ENCODE measurements at places on chromosomes 12 and 14. TPM values are rescaled to one million over a fixed set of nuclear protein-coding genes. Genes with fewer than 3 reads are reported as not detected.

- H3K36me3 ChIP-seq, result no peaks in the 10 kb centered on the region
- H3K4me1 ChIP-seq, result peaks cover 95% of the 10 kb centered on the region
- no peak for DNase-seq
- peak overlapping the region; percentile 87 for H3K27ac ChIP-seq
- no peaks in the 10 kb centered on the region for H3K27me3 ChIP-seq
Measured at GRCh38 chr14:99751539-99752485, 41.4 kb upstream of the EML1 start.

DNA sequence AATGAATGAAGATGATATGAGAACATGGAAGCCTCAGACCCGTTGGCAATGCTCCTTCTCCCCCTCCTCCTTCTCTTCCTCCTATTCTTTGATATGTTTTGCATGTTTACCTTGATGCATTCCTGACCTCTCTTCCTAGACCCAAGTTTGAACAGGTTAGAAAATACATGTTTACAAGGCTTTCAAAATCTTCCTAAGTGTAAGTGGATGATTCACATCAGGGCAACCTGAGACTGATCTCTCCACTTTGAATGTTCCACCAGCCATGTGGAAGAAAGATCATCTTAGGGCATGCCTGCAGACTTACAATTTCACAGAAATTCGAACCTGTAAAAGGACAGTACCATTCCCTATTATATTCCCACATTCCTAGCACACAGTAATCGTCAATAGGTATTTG lies 18.0 kb upstream of the LDHB start:
- H3K27me3 ChIP-seq, result no peaks in the 10 kb centered on the region
- H3K36me3 ChIP-seq, result no peaks in the 10 kb centered on the region
- no peaks in the 10 kb centered on the region for H3K4me1 ChIP-seq
- no peak overlapping the region for H3K4me3 ChIP-seq
- no peak overlapping the region for H3K27ac ChIP-seq

DNA sequence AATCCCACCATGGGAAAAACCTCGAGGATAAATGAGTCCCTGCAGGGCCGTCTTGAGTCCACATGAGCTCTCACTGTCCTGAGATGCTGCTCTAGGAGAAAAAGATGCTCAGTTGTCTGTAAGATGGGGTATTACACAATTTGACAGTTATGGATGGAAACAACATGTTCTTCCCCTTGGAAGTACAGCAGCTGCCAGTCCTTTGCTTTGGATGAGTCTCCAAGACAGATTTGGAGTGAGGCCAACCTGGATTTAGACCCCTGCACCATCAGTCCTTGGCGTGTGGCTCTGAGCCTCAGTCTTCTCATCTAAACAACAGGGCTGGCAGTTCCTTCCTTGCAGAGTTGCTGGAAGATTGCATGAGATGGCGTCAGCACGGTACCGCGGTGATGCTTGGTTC lies 309.1 kb upstream of the FKBP4 start:
- no peak for DNase-seq
- H3K36me3 ChIP-seq, result no peaks in the 10 kb centered on the region
- H3K4me3 ChIP-seq, result no peak overlapping the region
- peaks cover 4% of the 10 kb centered on the region for H3K4me1 ChIP-seq
- no peak overlapping the region for H3K27ac ChIP-seq

DNA sequence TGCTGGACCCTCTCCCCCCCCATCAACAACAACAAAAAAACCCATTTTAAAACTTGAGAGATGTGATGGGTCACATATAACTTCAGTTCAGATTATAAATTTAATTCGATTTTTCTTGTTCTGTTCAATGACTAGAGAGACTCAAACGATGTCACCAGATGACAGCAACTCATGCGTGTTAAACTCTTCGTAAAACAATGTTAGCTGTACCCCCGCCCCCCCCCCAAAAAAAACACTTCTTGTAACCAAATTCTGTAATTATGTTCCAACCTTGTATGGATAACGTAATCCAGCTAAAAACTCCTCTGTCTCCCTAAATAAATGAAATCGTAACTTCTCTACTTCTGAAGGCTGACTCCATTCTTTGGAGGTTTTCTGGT lies 614 bp upstream of the NACA start:
- DNase-seq, result no peak
- peaks cover 44% of the 10 kb centered on the region for H3K4me1 ChIP-seq
- peak overlapping the region; percentile 92 for H3K27ac ChIP-seq
- peaks cover 11% of the 10 kb centered on the region for H3K36me3 ChIP-seq
- no peaks in the 10 kb centered on the region for H3K27me3 ChIP-seq

Gene KCNH3
- 0.66 TPM for total RNA-seq

- no peak overlapping the region for H3K4me3 ChIP-seq
- H3K36me3 ChIP-seq, result no peaks in the 10 kb centered on the region
- no peaks in the 10 kb centered on the region for H3K27me3 ChIP-seq
- no peak overlapping the region for H3K27ac ChIP-seq
Measured at GRCh38 chr12:92041742-92042141, 103.9 kb downstream of the BTG1 start.

GRCh38 chr12:66803930-66804329 lies 125.1 kb upstream of the GRIP1 start:
- H3K4me1 ChIP-seq, result no peaks in the 10 kb centered on the region
- no peak overlapping the region for H3K4me3 ChIP-seq
- H3K36me3 ChIP-seq, result no peaks in the 10 kb centered on the region
- H3K27ac ChIP-seq, result no peak overlapping the region
- no peaks in the 10 kb centered on the region for H3K27me3 ChIP-seq

DNA sequence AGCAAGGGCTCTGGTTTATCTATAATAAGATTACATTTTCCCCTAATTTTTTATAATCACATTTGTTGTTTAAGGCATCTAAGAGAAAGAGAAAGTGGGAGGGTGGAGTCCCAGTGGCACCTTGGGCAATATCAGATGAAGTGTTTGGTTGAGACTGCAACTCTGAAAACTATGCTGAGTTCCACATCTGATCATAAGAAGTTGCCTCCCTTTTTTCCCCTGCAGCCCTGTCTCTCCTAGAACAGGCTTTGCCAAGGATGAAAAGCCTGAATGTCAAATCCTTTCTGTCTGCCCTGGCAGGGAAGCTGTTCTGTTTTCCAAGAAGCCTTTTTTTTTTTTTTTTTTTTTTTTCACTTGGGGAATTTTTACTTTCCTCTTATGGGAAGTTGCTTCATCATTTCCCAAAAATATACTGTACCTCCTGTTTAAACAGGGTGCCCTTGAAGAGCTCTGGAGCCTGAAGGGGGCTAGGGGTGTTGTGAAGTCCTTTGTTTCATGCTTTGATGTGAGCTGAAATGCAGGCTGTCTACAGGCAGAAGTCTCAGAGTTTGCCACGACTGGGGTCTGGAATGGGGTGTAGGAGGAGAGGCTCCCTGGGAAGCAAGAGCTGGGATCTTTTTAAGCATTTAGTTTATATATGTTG lies 71.3 kb downstream of the SUSD6 start:
- peak overlapping the region; percentile 64 for H3K27ac ChIP-seq
- no peak overlapping the region for H3K4me3 ChIP-seq
- no peaks in the 10 kb centered on the region for H3K27me3 ChIP-seq
- peaks cover 69% of the 10 kb centered on the region for H3K4me1 ChIP-seq

Gene VTI1B
- 104 TPM for total RNA-seq

GRCh38 chr14:60227291-60227690 lies 21.7 kb upstream of the PPM1A start:
- H3K27ac ChIP-seq, result no peak overlapping the region
- no peak for DNase-seq

- no peaks in the 10 kb centered on the region for H3K36me3 ChIP-seq
- peaks cover 11% of the 10 kb centered on the region for H3K4me1 ChIP-seq
- no peak overlapping the region for H3K4me3 ChIP-seq
- no peaks in the 10 kb centered on the region for H3K27me3 ChIP-seq
- H3K27ac ChIP-seq, result no peak overlapping the region
Measured at GRCh38 chr12:26214121-26214520, 18.7 kb downstream of the SSPN start.

DNA sequence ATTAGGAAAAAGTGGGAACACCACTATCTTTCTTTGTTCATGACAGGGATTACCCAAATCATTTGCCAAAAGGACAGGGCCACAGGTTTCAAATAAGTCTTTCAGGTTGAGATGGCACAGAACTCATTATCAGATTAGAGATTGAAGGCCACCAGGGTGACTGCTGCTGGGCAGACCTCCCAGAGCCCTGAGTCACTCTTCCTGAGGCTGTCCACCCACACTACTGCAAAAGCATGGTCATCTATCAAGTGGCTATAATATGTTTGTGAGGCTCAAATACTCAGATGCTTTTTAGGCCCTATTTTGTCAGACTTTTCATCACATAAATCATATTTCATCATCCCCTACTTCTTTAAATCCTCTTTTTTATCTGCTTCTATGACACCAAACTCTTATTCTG lies 155.3 kb upstream of the CCDC196 start:
- H3K27me3 ChIP-seq, result no peaks in the 10 kb centered on the region
- H3K36me3 ChIP-seq, result no peaks in the 10 kb centered on the region
- no peaks in the 10 kb centered on the region for H3K4me1 ChIP-seq
- no peak for DNase-seq
- H3K4me3 ChIP-seq, result no peak overlapping the region

- H3K4me3 ChIP-seq, result no peak overlapping the region
- H3K4me1 ChIP-seq, result peaks cover 80% of the 10 kb centered on the region
- no peaks in the 10 kb centered on the region for H3K27me3 ChIP-seq
- no peaks in the 10 kb centered on the region for H3K36me3 ChIP-seq
- H3K27ac ChIP-seq, result peak overlapping the region; percentile 97
- no peak for DNase-seq
Measured at GRCh38 chr12:103858335-103858734, 17.3 kb upstream of the NT5DC3 start.

DNA sequence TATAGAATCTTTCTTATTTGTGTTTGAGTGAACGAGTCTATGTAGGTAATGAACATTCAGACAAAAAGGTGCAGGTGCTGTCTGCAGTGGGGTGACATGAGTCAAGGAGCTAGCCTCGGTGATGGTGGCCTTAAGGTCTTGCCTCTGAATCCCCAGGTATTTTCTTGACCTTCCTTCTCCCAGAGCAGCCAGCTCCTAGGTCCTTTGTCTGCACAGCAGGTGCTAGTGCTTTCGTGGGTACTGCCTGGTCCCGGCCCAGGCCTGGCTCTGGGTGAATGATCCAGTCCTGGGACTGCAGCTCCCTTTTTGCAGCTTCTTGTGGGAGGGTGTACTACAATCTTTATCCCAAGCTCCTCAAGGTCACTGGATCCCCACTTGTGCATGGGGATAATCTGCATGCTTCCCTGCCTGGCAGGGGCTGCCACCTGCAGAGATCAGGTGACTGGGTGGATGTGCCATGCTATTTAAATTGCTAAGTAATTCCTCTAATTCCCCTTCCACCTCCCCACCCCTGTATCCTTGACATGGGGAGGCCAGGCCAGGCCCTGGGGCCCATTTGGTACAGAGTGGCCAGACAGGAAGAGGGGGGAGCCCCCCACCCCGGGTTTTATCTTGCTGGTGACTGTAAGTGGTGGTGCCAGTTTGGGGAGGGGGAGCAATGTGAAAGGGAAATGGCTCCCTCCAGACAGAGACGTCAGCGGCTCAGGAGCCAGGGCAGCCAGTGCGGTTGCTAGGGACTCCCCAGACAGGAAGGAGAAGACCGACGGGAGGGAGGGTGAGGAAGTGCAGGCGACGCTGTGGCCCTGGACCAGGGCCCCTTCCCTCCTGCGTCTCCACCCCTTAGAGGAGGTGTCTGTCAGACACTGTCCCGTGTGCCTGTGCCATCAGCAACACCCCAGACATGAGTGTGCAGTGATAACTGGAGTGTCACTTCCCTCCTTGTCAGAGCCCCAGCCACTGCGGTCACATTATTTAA lies 6.7 kb downstream of the VASH1 start:
- no peaks in the 10 kb centered on the region for H3K36me3 ChIP-seq
- peaks cover 50% of the 10 kb centered on the region for H3K4me1 ChIP-seq
- no peaks in the 10 kb centered on the region for H3K27me3 ChIP-seq
- no peak overlapping the region for H3K27ac ChIP-seq
- no peak for DNase-seq

- peaks cover 70% of the 10 kb centered on the region for H3K4me1 ChIP-seq
- H3K27ac ChIP-seq, result peak overlapping the region; percentile 77
- H3K27me3 ChIP-seq, result no peaks in the 10 kb centered on the region
- H3K36me3 ChIP-seq, result peaks cover 8% of the 10 kb centered on the region
Measured at GRCh38 chr12:21828779-21829178, 54.3 kb upstream of the KCNJ8 start.

DNA sequence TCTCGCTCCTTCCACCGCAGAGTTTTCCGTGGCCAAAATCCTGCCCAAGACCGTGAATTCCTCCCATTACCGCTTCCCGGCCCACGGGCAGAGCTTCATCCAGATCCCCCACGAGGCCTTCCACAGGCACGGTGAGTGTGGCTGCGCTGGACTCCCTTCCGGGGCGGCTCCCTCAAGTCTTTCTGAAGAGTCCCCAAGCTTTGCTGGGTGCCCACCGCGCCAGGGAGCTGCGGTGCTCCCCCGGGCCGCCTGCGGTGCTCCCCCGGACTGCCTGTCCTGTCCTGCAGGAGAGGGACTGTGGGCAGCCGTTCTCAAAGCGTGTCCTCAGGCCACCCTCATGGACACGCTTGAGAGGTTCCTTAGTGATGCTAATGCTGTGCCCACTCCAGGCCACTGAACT lies 50.5 kb downstream of the ADGRD1 start:
- H3K4me1 ChIP-seq, result peaks cover 18% of the 10 kb centered on the region
- H3K36me3 ChIP-seq, result peaks cover 30% of the 10 kb centered on the region
- DNase-seq, result no peak
- H3K4me3 ChIP-seq, result no peak overlapping the region
- H3K27ac ChIP-seq, result no peak overlapping the region

- no peaks in the 10 kb centered on the region for H3K36me3 ChIP-seq
- DNase-seq, result no peak
- H3K27ac ChIP-seq, result no peak overlapping the region
Measured at GRCh38 chr14:66140213-66140918, 345.8 kb upstream of the CCDC196 start.

Gene CCDC175
- total RNA-seq, result not detected

Gene CLEC1A
- 8.3 TPM for total RNA-seq

- H3K27me3 ChIP-seq, result no peaks in the 10 kb centered on the region
- H3K4me1 ChIP-seq, result peaks cover 9% of the 10 kb centered on the region
- no peak for DNase-seq
- H3K4me3 ChIP-seq, result no peak overlapping the region
Measured at GRCh38 chr14:102238131-102238530, 66.8 kb downstream of the MOK start.

- H3K27me3 ChIP-seq, result no peaks in the 10 kb centered on the region
- H3K36me3 ChIP-seq, result no peaks in the 10 kb centered on the region
- H3K4me1 ChIP-seq, result no peaks in the 10 kb centered on the region
- no peak for DNase-seq
- H3K4me3 ChIP-seq, result no peak overlapping the region
- H3K27ac ChIP-seq, result no peak overlapping the region
Measured at GRCh38 chr14:23610090-23610814, 25.9 kb upstream of the DHRS2 start.

DNA sequence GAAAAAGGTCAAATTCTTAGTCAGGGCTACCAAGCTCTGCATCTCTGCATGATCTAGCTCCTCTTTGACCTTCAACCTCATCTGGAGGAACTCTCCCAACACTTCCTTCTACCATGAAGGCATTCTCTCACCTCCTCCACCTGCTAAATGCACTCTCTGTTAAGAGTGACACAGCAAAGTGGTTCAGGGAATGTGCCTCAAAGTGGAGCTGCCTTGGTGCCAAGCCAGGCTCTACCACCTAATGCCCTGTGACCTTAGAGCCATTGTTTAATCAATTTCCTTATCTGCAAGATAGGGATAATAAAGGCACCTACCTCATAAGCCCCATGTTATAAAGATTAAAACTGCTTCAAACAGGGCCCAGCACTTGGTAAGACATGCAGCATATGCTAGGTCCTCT lies 236.7 kb downstream of the ANO2 start:
- no peak overlapping the region for H3K4me3 ChIP-seq
- no peak for DNase-seq
- H3K27ac ChIP-seq, result no peak overlapping the region

Gene SPX
- total RNA-seq, result 0.40 TPM

- H3K27ac ChIP-seq, result no peak overlapping the region
- DNase-seq, result no peak
- H3K4me3 ChIP-seq, result no peak overlapping the region
- H3K4me1 ChIP-seq, result peaks cover 14% of the 10 kb centered on the region
- no peaks in the 10 kb centered on the region for H3K27me3 ChIP-seq
- H3K36me3 ChIP-seq, result no peaks in the 10 kb centered on the region
Measured at GRCh38 chr14:69036757-69037506, 57.8 kb upstream of the ACTN1 start.
